Chondrocyte (in vitro differentiated cells): ENCODE measurements at places on chromosomes 4 and X. TPM values are rescaled to one million over a fixed set of nuclear protein-coding genes. Genes with fewer than 3 reads are reported as not detected.

GRCh38 chr4:169859366-169860216 lies 101.8 kb upstream of the HPF1 start:
- no peaks in the 10 kb centered on the region for H3K36me3 ChIP-seq
- H3K4me1 ChIP-seq, result no peaks in the 10 kb centered on the region
- DNase-seq, result no peak

GRCh38 chr4:99507762-99508161 lies 3.1 kb upstream of the C4orf17 start:
- no peak overlapping the region for H3K4me3 ChIP-seq
- no peak for DNase-seq
- H3K4me1 ChIP-seq, result peaks cover 8% of the 10 kb centered on the region

GRCh38 chrX:70769659-70770227 lies 138.8 kb downstream of the TEX11 start:
- no peak overlapping the region for H3K4me3 ChIP-seq
- H3K36me3 ChIP-seq, result no peaks in the 10 kb centered on the region
- peaks cover 9% of the 10 kb centered on the region for H3K27me3 ChIP-seq
- no peak for DNase-seq

DNA sequence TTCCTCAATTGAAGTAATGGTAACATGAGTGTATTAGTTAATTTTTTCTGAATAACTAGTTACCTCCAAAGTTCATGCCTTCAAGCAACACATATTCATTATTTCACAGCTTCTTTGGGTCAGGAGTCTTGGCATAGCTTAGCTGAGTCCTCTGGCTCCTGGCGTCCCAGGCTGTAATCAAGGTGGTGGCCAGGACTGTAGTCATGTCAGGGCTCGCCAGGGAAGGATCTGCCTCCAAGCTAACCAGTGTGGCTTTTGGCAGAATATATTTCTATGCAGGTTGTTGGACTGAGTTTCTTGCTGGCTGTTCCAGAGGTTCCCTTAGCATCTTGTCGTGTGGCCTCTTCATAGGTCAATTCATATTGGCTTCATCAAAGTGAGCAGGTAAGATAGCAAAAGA lies 10.0 kb upstream of the HS3ST1 start:
- DNase-seq, result no peak
- no peak overlapping the region for H3K4me3 ChIP-seq
- no peaks in the 10 kb centered on the region for H3K36me3 ChIP-seq
- H3K27ac ChIP-seq, result no peak overlapping the region
- peaks cover 6% of the 10 kb centered on the region for H3K27me3 ChIP-seq
- H3K4me1 ChIP-seq, result no peaks in the 10 kb centered on the region

NPNT gene
- total RNA-seq, result 2.7 to 3.2 TPM (median 2.8 TPM) in 3 replicates

GRCh38 chr4:128256539-128256938 lies 31.1 kb downstream of the PGRMC2 start:
- no peaks in the 10 kb centered on the region for H3K4me1 ChIP-seq
- H3K4me3 ChIP-seq, result no peak overlapping the region
- H3K36me3 ChIP-seq, result no peaks in the 10 kb centered on the region
- DNase-seq, result no peak

DNA sequence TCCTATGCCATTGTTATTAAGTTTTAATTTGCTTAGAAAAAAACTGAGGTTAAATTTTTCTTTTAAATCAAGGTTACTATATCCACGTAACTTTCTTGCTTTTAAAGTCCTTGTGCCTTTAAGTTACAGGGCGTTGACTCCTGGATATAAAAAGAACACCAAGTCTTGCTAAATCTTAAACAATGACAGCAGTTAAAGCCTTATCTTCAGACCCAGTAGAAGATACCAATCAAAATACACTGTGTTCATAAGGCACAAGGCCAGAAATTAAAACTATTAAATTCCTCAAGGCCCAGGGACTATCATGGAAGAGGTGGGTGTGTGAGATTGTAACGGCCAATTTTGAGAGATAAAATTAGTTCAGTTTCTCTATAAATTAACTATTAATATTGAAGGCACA lies 60.4 kb downstream of the PAGE2 start:
- H3K27me3 ChIP-seq, result no peaks in the 10 kb centered on the region
- H3K4me1 ChIP-seq, result no peaks in the 10 kb centered on the region
- no peak overlapping the region for H3K27ac ChIP-seq
- DNase-seq, result no peak

GRCh38 chr4:176259330-176260090 lies 9.5 kb downstream of the ASB5 start:
- H3K36me3 ChIP-seq, result no peaks in the 10 kb centered on the region
- H3K27me3 ChIP-seq, result no peaks in the 10 kb centered on the region
- peaks cover 41% of the 10 kb centered on the region for H3K4me1 ChIP-seq
- H3K4me3 ChIP-seq, result peak overlapping the region; percentile 16
- DNase-seq, result no peak

DNA sequence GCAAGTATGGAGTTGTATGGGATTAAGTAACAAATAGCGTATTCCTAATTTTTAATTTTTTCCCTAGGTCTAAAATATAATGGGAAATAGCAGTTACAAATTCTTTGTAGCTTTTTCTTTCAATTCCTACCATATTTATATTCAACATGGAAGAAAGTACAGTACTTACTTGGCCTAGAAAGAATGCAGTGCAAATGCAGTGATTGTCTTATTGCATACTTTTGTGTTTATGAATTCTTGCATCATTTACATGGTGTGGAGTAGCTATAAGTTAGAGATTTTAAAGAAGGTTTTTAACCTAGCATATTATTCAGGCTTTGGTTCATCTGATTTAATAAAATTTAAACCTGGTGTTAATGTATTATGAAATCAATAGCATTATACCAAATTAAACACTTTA lies 263.3 kb downstream of the BMPR1B start:
- no peak overlapping the region for H3K4me3 ChIP-seq
- no peak for DNase-seq
- peaks cover 15% of the 10 kb centered on the region for H3K4me1 ChIP-seq
- H3K27me3 ChIP-seq, result no peaks in the 10 kb centered on the region

GRCh38 chr4:73751166-73751565 lies 10.8 kb downstream of the CXCL8 start:
- no peak overlapping the region for H3K4me3 ChIP-seq
- H3K4me1 ChIP-seq, result no peaks in the 10 kb centered on the region
- H3K36me3 ChIP-seq, result peaks cover 2% of the 10 kb centered on the region
- H3K27ac ChIP-seq, result no peak overlapping the region

GRCh38 chr4:78784236-78784865 lies 8.2 kb downstream of the BMP2K start:
- no peak overlapping the region for H3K27ac ChIP-seq
- H3K27me3 ChIP-seq, result no peaks in the 10 kb centered on the region
- no peaks in the 10 kb centered on the region for H3K36me3 ChIP-seq
- peaks cover 32% of the 10 kb centered on the region for H3K4me1 ChIP-seq
- no peak for DNase-seq

- H3K4me1 ChIP-seq, result peaks cover 18% of the 10 kb centered on the region
- DNase-seq, result no peak
- no peak overlapping the region for H3K27ac ChIP-seq
- H3K4me3 ChIP-seq, result no peak overlapping the region
- H3K27me3 ChIP-seq, result peaks cover 24% of the 10 kb centered on the region
Measured at GRCh38 chr4:42653626-42654560, 3.0 kb downstream of the ATP8A1 start.

GRCh38 chrX:48890934-48891401 lies 6.6 kb downstream of the TIMM17B start:
- peak overlapping the region; percentile 34 for H3K27ac ChIP-seq
- H3K27me3 ChIP-seq, result no peaks in the 10 kb centered on the region
- H3K36me3 ChIP-seq, result peaks cover 1% of the 10 kb centered on the region
- H3K4me3 ChIP-seq, result peak overlapping the region; percentile 70

DNA sequence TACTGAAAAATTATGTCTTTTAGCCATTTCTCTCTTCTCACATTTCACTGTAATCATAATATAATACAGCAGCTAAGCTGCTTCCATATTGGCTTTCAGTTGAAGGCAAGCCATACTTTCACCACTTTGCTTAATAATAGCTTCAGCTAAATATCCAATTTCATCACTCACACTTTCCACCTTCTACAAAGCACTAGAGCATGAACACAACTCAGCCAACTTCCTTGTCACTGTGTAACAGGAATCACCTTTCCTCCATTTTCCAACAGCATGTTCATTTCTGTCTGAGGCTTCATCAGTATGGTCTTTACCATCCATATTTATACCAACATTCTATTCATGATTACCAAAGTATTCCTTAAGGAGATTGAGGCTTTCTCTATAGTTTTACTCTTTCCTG lies 219.8 kb upstream of the CTSO start:
- H3K36me3 ChIP-seq, result no peaks in the 10 kb centered on the region
- no peak for DNase-seq
- H3K4me3 ChIP-seq, result no peak overlapping the region
- H3K27me3 ChIP-seq, result no peaks in the 10 kb centered on the region
- no peak overlapping the region for H3K27ac ChIP-seq

DNA sequence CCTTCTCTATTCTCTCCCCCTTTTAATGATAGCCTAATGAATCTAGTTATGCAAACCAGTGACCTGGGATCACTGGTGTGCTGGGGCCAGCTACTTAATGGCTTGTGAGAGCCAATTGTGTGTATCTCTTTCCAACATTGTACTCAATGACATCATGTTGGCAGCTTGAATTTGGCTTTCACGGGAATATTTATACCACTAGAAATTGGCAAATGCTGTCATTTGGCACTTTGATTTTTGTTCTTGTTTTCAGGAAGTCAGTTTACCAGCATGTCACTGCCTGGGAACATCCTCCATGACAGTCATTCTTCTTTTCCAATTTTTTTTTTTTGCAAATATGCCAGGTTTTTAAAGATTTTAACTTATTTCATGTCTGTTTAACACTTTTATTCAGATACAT lies 1685.3 kb downstream of the STIM2 start:
- H3K4me1 ChIP-seq, result no peaks in the 10 kb centered on the region
- no peak for DNase-seq
- no peak overlapping the region for H3K4me3 ChIP-seq
- no peak overlapping the region for H3K27ac ChIP-seq
- H3K27me3 ChIP-seq, result peaks cover 2% of the 10 kb centered on the region

SRPX gene
- total RNA-seq, result 33.5 to 35.8 TPM (median 34.2 TPM) in 3 replicates

C4orf54 gene
- not detected in 3 replicates for total RNA-seq

GRCh38 chr4:113565702-113566012 lies 195.9 kb downstream of the CAMK2D start:
- no peak overlapping the region for H3K4me3 ChIP-seq
- DNase-seq, result no peak
- no peaks in the 10 kb centered on the region for H3K27me3 ChIP-seq
- H3K36me3 ChIP-seq, result peaks cover 4% of the 10 kb centered on the region
- H3K4me1 ChIP-seq, result peaks cover 33% of the 10 kb centered on the region
- no peak overlapping the region for H3K27ac ChIP-seq

ANKRD50 gene
- total RNA-seq, result 47.2 to 54.4 TPM (median 47.8 TPM) in 3 replicates

GRCh38 chrX:120697053-120697452 lies 67.2 kb upstream of the C1GALT1C1 start:
- H3K36me3 ChIP-seq, result peaks cover 8% of the 10 kb centered on the region
- DNase-seq, result no peak
- no peak overlapping the region for H3K27ac ChIP-seq

MSANTD1 gene
- total RNA-seq, result 0.55 to 1.7 TPM (median 0.64 TPM) in 3 replicates

RNF150 gene
- total RNA-seq, result 12.8 to 28.7 TPM (median 14.8 TPM) in 3 replicates

GRCh38 chrX:47151435-47151834 lies 6.4 kb downstream of the RBM10 start:
- H3K4me3 ChIP-seq, result no peak overlapping the region
- no peak overlapping the region for H3K27ac ChIP-seq

UCP1 gene
- not detected in 3 replicates for total RNA-seq

PAGE3 gene
- not detected in 3 replicates for total RNA-seq

HPF1 gene
- total RNA-seq, result 18.5 to 24.9 TPM (median 20.2 TPM) in 3 replicates

TRIML1 gene
- not detected in 3 replicates for total RNA-seq

- no peaks in the 10 kb centered on the region for H3K27me3 ChIP-seq
- no peak for DNase-seq
- no peaks in the 10 kb centered on the region for H3K36me3 ChIP-seq
- H3K27ac ChIP-seq, result no peak overlapping the region
Measured at GRCh38 chr4:39657465-39657864, 18.8 kb upstream of the SMIM14 start.

- no peak for DNase-seq
- no peaks in the 10 kb centered on the region for H3K36me3 ChIP-seq
- H3K4me3 ChIP-seq, result no peak overlapping the region
- peaks cover 57% of the 10 kb centered on the region for H3K27me3 ChIP-seq
- no peak overlapping the region for H3K27ac ChIP-seq
- H3K4me1 ChIP-seq, result peaks cover 6% of the 10 kb centered on the region
Measured at GRCh38 chr4:6447672-6448171, 24.7 kb downstream of the PPP2R2C start.

PAGE2B gene
- total RNA-seq, result not detected in 3 replicates

PDGFRA gene
- total RNA-seq, result 62.7 to 112 TPM (median 69.6 TPM) in 3 replicates

P2RY4 gene
- total RNA-seq, result not detected in 3 replicates

- H3K4me3 ChIP-seq, result no peak overlapping the region
- H3K27me3 ChIP-seq, result peaks cover 3% of the 10 kb centered on the region
- H3K36me3 ChIP-seq, result no peaks in the 10 kb centered on the region
Measured at GRCh38 chr4:130825284-130825683, 1729.3 kb downstream of the C4orf33 start.

- H3K4me3 ChIP-seq, result no peak overlapping the region
- H3K36me3 ChIP-seq, result no peaks in the 10 kb centered on the region
- H3K4me1 ChIP-seq, result no peaks in the 10 kb centered on the region
- H3K27ac ChIP-seq, result no peak overlapping the region
- DNase-seq, result no peak
Measured at GRCh38 chr4:20682853-20683252, 17.4 kb upstream of the PACRGL start.

- H3K27ac ChIP-seq, result no peak overlapping the region
- H3K4me3 ChIP-seq, result no peak overlapping the region
- no peaks in the 10 kb centered on the region for H3K27me3 ChIP-seq
- peaks cover 3% of the 10 kb centered on the region for H3K36me3 ChIP-seq
Measured at GRCh38 chr4:168449719-168450452, 30.4 kb downstream of the DDX60L start.

- H3K4me1 ChIP-seq, result no peaks in the 10 kb centered on the region
- H3K36me3 ChIP-seq, result no peaks in the 10 kb centered on the region
- no peak for DNase-seq
- H3K4me3 ChIP-seq, result no peak overlapping the region
Measured at GRCh38 chr4:10619855-10620254, 64.7 kb downstream of the CLNK start.

CLDN34 gene
- not detected in 3 replicates for total RNA-seq

DNA sequence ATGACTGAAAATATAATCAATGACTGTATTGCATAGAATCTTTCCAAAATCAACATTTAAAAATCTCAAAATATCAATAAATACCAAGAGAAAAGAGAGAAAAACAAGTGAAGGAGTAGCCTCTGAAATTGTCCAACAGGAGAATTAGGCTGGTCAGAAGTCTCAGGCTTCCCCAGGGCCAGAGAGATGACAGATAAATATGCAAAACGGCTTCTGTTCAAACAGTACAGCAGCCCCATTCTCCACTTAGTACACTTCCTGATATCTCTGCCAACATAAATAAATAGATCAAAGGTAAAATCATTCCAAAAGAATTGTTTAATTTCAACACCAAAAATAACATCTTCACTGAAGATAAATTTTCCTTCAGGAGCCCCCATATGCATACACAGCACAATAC lies 204.7 kb upstream of the GABRA2 start:
- peaks cover 2% of the 10 kb centered on the region for H3K27me3 ChIP-seq
- H3K4me1 ChIP-seq, result no peaks in the 10 kb centered on the region
- H3K27ac ChIP-seq, result no peak overlapping the region
- no peaks in the 10 kb centered on the region for H3K36me3 ChIP-seq

- no peaks in the 10 kb centered on the region for H3K36me3 ChIP-seq
- peaks cover 21% of the 10 kb centered on the region for H3K27me3 ChIP-seq
- no peak overlapping the region for H3K27ac ChIP-seq
- no peaks in the 10 kb centered on the region for H3K4me1 ChIP-seq
- H3K4me3 ChIP-seq, result no peak overlapping the region
Measured at GRCh38 chr4:57661517-57662090, 551.4 kb upstream of the IGFBP7 start.

KLHL4 gene
- 2.0 to 2.6 TPM (median 2.0 TPM) in 3 replicates for total RNA-seq
